ENCODE measurements at places on chromosomes 12 and 14.

DNA sequence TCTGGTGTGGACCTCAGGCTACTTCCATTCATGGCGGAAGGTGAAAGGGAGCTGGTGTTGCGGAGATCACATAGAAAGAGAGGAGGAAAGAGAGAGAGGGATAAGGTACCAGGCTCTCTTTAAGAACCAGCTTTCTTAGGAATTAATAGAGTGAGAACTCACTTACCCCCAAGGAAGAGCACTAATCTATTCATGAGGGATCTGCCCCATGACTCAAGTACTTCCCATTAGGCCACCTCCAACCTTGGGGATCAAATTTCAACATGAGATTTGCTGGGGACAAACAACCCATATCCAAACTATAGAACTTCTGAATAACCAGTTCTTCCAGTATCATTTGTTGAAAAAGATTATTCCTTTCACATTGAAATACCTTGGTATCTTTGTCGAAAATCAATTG is 34.0 kb upstream of the C2CD5 start:
- no peak for DNase-seq

DNA sequence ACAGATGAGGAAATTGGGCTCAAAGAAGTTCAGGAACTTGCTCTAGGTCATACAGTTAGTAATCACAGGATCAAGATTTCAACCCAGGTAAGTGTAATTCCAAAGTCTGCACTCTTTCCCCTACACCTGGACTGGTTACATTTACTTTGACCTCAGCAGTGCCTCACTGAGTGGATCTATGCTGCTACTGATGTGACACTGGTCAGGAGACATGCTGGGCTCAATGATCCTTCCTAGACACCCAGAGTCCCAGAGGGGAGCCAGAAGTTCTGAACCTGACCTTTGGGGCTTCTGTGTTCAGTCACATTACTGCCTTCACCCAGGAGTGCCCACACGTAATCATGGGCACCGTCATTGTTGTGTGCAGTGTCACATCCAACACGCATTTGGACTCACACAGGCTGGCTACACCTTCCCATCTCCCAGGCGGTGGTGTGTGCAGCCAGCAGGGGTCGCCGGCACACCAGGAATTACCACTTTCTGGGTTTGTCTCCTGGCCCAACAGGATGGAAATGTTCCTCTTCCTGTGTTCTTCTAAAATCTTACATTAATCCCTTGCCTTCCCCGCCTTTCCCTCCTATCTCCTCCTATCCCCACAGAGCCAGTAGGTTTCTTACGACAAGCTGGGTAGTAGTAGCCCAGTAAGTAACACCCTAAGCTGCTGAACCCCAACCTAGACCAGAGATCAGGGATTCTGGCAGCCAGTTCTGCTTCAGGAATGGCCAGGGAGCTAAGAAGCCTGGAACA is 25.6 kb downstream of the CALCOCO1 start:
- DNase-seq = peak; percentile 39

DNA sequence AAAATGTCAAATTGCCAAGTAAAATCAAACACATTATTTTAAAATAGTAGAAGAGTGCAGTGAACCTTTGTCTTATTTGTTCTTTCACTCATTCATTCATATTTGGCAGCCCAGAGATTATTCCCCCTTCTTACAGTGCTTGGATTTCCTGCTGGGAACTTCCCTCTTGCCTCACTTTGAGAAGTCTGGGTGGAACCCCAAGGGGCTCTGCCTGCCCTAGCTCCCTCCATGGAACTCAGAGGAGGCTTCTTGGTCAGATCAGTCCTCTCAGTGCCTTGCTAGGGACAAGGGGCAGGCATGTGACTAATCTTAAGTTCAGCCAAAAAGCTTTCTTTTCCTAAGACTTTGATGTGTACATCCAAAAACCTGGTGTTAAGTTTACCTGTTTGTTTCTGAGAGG is 84.7 kb upstream of the OVCH1 start:
- DNase-seq = no peak

DNA sequence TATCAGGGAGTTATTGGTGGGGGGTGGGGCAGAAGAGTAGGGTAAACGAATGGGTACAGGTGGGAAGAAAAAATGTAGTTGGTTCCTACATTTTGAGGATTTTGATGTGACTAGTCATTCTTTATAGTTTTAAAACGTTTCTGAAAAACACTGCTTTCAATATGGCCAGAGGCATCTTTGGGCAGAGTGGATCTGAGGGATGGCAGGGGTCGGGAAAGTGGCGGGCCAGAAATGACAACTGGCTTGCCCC is 527 bp upstream of the ATP23 start:
- no peak for DNase-seq

DNA sequence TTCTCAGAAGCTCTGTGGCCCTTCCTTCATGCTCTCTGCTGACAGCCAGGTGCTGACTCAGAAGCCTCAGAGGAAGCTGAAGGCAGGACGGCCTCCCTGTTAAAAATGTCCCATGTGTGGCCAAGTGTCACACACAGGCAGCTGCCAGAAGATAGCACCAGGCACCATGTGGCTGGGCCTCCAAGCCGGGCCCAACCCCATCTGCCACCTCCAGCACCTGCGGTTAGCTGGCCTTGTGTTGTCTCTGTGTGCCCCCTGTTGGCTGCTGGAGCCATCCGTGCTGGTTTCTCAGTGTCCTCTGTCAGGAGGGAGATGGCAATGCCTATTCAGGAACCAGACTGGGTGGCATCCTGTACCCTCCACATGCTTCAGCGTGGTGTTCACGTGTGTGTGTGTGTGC is 63.2 kb downstream of the TSPAN11 start:
- DNase-seq = peak; percentile 5

GRCh38 chr12:105672121-105672975 is 341.9 kb downstream of the C12orf75 start:
- no peak for DNase-seq

- DNase-seq = no peak
Measured at GRCh38 chr12:112714166-112714710, 77.3 kb upstream of the RPH3A start.

GRCh38 chr12:76746516-76746915 is 17.4 kb upstream of the ZDHHC17 start:
- no peak for DNase-seq

Measured in DMS79 treated with DMSO at 0.1 percent for 48 hours (cell line).